ENCODE measurements at places on chromosomes 1 and 21. TPM values are rescaled to one million over a fixed set of nuclear protein-coding genes. Genes with fewer than 3 reads are reported as not detected.

The CACNA1S gene
- 48.1 TPM for polyA plus RNA-seq

The IGSF5 gene
- not detected for polyA plus RNA-seq

The MIXL1 gene
- polyA plus RNA-seq, result not detected

The GPBP1L1 gene
- polyA plus RNA-seq, result 25.8 TPM

- DNase-seq, result no peak
These were observed 50.5 kb upstream of the ZYG11A start for GRCh38 chr1:52792036-52792435.

GRCh38 chr1:192066202-192066601, 92.1 kb upstream of the RGS18 start:
- no peak for DNase-seq

DNA sequence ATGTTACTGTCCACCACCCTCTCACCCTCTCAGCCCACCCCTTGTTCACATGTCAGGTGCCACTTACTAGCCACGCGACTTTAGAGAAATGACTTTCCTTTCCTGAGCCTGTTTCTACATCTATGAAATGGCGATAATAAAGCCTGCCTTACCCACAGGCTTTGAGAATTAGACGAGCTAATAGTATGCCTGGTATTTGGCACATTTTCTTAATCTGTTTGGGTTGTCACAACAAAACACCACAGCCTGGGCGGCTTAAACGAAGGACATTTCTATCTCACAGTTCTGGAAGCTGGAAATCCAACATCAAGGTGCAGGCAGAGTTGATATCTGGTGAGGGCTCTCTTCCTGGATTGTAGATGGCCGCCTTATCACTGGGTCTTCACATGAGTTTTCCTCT, 273.9 kb upstream of the FMN2 start:
- DNase-seq, result no peak

DNA sequence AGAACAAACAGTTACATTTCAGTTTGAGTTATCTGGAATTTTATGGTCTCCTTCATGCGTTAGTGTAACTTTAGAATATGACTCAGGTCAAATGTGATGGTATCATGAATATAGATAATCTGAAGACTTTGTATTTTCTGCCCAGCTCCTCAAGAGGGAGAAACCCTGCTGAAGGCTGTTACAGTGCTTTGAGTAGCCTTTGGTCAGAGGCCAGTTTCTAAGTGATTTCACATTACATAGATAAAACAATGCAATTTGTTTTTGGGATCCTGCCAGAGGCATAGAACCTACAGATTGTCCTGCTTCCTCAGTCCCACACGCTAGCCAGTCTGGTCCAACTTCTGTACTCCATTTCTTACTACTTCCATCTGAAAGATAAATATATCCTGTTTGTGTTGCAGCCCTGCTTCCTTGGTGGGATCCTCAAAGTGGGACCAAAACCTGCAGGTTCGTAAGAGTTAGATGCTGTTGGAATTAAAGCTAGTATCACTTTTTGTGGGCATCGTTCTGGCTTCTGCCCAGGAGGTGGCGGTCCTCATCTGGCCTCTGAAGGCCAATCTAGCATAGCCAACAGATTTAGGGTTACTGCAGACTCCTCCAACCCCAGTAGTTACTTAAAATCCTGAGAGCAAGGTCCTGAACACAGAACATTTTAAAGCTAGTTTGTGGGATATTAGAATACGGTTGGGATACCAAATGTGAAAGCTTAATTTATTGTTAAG, 645.8 kb upstream of the USP24 start:
- no peak for DNase-seq

DNA sequence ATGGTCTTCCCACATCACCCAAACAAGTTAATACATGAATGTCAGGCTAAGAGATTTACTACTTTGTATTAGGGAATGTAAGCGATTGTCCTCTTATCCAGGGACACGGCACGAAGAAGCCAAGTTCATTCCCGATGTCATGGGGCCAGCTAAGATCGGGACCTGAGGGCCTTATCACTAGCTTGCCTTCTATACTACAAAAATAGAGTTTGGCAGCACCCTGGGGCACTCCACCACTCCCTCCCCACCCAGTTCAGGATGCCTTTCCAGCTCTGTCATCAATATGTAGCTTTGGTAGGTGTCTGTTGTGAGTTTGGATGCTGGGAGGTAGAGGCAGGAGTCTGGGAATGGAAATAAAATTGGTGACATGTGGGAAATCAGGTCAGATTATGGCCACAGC, 197.5 kb downstream of the ATG4C start:
- no peak for DNase-seq

DNA sequence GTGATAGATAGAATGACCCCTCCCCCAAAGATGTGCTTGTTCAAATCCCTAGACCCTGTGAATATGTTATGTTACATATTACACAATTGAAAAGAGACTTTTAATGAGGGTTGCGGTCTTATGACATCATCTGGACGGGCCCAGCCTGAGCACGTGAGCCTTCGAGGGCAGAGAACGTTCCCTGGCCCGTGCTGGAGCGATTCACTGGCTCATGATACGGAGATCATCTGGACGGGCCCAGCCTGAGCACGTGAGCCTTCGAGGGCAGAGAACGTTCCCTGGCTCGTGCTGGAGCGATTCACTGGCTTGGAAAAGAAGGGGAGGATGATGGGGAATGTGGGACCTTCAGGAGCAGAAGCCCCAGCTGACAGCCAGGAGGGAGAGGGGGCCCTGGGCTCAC, 34.4 kb upstream of the COL18A1 start:
- peak; percentile 72 for DNase-seq

- no peak for DNase-seq
These were observed 61.6 kb downstream of the LRRN2 start for GRCh38 chr1:204623894-204624361.

- peak; percentile 93 for DNase-seq
These were observed at the start of gene DENND4B for GRCh38 chr1:153946622-153947241. Gene DENND4B, minus strand, starts transcription at chr1:153946718. Its CDS starts 2,344 bp downstream, at chr1:153944374.

GRCh38 chr1:210358626-210359025, 29.9 kb downstream of the HHAT start:
- no peak for DNase-seq

DNA sequence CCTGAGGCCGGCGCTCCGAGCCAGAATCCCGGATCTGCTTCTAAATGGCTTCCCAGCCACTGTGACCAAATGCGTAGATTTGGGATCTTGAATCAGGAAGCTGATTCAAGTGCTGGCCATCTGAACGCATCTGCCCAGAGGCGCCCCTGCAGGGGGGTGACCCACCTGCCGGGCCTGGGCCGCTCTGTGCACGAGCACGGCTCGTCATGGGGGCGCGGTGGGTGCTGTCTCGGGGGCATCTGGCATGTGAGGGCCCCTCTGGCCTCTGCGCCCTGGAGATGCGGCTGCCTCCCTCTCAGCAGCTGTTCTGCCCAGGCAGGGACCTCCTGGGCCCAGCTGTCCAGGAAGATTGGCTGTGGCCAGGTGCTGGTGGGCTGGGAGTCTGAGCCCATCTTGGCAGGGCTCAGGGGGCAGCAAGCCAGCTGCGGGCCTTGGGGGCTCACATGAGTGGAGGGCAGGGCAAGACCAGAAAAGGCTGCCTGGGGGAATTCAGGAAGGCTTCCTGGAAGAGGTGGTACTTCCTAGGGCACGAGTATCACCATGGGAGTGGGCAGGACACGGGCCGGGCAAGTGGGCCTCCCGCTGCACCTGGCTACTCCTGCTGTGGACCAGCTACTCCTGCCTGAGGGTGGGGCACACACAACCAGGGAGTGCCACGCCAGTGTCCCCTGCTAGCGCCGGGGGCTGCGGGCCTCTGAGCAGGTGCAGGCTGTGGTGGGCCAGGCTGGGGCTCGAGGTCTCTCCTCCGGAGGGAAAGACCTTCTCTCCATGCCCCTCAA, 25.1 kb downstream of the PLCH2 start:
- DNase-seq, result no peak

DNA sequence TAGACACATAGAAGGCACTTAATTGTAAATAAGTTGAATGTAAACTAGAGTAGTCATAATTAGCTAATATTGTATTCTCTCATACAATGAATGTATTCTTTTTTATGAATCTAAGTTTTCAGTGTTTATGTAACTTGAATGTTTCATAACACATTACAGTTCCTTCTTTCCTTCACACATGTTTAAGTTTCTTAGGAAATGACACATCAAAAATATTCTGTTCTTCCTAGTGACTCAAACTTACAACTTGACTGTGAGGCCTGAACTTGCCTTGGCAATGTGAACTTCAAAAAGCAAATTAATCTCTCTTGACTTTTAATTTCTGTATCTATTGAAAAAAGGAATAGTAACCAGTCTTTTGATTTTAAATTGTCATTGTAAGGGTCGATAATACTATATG, 700.1 kb downstream of the KCNT2 start:
- no peak for DNase-seq

DNA sequence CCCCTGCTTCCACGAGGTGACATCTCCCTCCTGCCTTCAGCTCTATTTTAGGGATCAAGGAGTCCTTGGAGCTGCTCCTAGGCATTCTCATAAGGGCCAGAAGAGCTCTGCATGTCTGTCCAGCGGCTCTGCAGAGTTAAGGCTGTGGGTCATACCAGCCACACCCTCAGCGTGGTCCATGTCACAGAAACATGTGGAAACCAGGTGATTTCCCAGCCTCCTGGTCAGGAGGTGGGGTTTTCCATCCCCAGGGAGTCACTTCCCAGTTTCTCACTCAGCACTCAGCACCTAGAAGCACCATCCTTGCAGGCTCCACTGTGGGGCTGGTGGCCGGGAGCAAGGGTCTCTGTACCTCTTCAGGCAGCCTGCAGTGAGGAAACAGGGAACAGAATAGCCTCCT, 1.4 kb upstream of the TNFRSF1B start:
- no peak for DNase-seq

DNA sequence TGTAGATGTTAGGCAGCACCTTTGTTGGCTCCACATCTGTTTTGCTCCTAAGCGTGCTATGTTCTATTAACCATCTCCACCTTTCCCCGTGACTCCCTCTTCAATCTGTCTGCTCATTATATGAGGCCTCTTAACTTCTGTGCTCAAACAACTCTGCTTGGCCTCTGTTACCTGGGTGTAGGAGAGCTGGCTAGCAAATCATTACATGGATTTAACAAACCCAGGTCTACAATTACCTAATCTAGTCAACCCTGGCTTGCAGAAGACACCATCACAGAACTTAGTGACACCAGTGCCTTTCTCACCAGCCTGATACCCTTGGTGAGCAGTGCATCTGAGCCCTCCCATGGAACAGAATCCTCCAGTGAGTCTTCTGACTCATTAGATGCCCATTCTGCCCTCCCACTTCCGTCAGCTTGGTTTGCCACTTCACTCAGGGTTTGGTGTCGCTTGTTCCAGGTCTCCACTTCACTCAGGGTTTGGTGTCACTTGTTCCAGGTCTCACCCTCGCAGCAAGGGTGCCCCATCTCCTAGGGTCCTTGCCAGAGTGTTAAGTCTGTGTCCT, 92.0 kb upstream of the KIF26B start:
- DNase-seq, result no peak

GRCh38 chr1:215032911-215033526, 49.5 kb upstream of the KCNK2 start:
- no peak for DNase-seq

DNA sequence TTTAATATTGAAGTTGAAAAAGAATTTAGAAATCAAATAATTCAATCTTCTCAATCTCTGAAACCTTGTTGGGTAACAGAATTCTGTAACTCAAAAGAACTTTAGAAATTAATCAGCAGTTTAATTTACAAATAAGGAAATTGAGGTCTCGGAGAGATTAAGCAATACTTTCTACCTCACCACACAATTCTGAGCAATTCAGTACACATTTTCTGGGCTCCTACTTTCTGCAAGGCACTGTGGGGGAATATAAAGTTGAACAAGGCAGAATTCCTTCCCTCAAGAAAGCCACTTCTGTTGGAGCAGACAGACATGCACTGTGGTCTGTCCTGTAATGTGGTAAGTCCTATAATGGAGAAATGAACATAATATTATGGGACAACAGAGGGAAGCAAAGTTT, 47.7 kb downstream of the MEF2D start:
- no peak for DNase-seq

DNA sequence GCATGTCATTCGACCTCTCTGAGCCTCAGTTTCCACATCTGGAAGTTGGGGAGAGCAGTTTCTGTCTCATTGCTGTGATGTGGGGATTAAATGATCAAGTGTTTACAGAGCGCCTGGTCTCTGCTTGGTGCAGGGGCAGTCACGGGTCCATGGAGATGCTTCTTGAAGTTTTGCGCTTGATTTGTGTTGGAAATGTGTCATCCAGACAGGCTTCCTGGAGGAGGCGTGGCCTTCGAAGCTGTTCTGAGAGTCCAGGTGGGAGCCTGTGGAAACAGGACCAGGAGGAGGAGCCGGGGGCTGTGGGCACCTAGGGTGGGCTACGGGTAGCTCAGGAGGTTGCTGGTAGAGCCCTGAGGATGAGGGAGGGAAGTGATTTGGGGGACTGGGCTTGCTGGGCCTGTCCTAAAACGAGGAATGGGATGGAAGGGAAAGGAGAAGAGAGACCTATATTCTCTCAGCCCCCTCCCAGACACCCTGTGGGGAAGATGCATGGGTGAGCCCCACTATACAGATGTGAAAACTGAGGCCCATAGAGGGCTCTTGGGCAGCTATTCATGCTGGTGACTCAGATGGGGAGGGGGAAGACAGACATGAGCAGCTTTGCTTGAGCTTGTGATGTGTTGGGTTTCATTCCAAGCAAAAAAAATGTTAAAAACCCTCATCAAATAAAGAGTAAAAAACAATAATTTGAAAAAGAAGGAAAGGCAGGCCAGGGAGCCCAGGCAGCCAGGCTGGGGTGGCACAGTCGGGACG, 107.2 kb upstream of the WNT4 start:
- no peak for DNase-seq

- DNase-seq, result no peak
These were observed 114.6 kb downstream of the UCK2 start for GRCh38 chr1:165942062-165942461.

DNA sequence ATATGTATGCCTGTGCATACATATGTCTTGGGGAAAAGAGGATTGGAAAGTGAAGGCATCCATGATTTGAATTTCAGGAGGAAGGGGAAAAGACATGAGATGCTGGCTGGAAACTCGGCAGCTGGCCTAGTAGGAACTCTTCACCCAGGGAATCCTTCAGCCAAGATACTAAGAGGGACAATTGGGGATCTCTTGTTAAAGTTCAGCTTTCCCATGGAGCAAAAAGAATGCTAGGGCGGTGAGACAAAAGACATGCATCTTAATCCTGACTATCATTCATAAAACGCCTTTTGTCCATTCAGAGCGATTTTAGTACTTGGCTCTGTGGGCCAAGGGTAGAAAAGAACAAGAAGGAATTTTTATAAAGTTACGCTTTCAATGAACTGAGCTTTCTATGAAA, 20.5 kb downstream of the PDPN start:
- no peak for DNase-seq

- no peak for DNase-seq
These were observed 87.7 kb downstream of the SNX7 start for GRCh38 chr1:98749152-98749756.

DNA sequence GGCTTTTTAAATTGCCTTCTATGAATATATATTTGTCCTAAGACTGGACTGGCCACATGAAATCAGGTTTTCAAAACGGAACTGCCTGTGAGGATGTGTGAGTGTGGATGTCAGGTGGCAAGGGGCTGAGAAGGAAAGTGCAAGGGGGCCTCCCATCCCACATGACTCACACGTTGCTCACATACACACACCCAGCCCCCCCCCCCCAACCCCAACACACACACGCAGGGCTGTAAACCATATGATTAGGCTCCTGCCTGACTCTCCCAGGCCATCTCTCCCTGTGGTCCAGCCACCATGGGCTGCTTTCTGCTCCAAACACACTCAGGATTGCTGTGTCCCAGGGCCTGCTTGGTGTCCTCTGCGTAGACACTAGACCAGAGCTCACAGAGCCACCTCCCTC, 22.4 kb downstream of the DEGS1 start:
- DNase-seq, result no peak

Measured in psoas muscle (tissue), 8 donors.